ENCODE measurements at places on chromosomes 6 and 20.
A peak's percentile ranks its signal among the peaks of the same experiment; 100 is the strongest.

DNA sequence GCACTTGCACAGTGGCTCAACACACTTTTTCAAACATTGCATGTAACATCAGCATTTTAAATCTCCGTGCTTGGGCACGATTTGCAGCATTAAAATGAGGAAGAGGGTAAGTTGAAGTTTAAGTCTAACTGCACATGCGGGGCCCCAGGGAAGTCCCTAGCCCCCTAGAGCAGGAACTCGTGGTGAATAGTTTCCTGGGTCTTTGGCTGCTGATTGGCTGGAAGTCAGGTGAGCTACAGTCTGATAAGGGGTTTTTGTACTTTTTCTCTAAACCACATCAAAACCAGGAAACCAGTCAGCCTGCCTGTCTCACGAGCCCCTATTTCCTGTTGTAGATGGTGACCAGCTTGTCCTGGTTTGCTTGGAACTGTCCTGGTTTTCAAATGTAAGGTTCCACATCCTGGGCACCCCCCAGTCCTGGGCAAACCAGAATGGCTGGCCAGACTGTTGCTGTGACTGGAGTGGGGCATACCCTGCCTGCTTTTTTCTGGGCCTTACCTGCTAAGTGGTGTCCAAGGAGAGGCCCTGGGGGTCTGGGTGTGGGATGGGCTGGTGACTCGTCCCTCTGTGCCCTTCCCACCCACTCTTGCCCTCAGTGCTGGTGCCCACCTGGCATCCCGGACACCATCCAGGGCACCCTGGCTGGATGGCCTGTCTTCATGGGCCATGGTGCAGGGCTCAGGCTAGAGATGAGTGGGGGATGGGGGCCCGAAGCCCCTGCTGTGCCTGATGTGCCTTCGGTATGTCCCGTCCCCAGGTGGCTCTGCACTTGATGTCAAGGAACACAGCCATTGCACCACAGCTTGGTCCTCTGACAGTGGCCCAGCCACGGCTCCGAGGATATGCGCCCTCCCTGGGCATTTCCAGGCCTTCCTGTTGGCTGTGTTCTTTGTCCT, 31.8 kb downstream of the SUN5 start:
- peak; percentile 97 for DNase-seq

- no peak for DNase-seq
These were observed 4.3 kb downstream of the FAM217A start for GRCh38 chr6:4074478-4075235.

- DNase-seq = no peak
These were observed 67.0 kb upstream of the FOXQ1 start for GRCh38 chr6:1244941-1245340.

- DNase-seq = no peak
These were observed 4.8 kb downstream of the TRIM10 start for GRCh38 chr6:30156262-30156599.

GRCh38 chr6:47407300-47408281, 70.0 kb upstream of the CD2AP start:
- peak; percentile 10 for DNase-seq

- no peak for DNase-seq
These were observed 18.6 kb downstream of the MTG2 start for GRCh38 chr20:62201173-62202082.

DNA sequence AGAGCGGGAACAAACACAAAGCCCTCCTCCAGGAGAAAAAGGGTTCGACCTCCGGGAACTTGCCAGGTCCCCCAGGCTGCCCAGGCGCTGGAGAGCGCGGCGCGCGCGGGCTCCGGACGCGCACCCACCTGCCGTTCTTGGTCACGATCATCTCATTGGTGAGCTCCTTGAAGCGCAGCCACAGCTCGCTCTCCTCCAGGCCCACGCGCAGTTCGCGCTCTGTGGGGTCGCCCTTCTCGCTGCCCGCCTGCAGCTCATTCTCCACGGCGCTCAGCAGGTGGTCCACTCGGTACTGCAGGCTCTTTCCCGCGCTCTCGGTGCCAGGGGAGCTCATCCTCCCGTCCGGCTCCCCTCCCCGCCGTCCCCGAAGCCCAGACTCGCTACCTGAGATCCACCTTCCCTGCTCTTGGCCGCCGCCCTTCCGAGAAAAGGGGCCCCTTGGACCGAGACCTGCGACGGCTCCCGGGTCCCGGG, 356 bp downstream of the TBXT start:
- no peak for DNase-seq

DNA sequence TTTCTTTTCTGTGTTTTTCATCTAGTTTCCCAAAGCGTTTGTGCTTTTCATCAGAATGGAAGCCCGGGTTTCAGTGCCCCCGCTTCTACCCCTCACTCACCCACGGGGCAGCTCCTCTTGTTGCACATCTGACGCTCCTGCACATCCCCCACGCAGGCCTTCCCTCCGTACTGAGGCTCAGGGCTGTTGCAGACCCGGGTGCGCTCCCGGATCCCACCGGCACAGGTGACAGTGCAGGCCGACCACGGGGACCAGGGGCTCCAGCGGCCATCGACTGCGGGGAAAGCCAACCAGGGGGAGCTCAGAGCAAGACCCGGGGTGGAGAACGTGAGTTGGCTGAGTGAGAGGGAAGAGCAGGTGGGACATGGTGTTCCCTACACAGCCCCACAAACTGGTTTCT, 19.0 kb downstream of the THBS2 start:
- no peak for DNase-seq

DNA sequence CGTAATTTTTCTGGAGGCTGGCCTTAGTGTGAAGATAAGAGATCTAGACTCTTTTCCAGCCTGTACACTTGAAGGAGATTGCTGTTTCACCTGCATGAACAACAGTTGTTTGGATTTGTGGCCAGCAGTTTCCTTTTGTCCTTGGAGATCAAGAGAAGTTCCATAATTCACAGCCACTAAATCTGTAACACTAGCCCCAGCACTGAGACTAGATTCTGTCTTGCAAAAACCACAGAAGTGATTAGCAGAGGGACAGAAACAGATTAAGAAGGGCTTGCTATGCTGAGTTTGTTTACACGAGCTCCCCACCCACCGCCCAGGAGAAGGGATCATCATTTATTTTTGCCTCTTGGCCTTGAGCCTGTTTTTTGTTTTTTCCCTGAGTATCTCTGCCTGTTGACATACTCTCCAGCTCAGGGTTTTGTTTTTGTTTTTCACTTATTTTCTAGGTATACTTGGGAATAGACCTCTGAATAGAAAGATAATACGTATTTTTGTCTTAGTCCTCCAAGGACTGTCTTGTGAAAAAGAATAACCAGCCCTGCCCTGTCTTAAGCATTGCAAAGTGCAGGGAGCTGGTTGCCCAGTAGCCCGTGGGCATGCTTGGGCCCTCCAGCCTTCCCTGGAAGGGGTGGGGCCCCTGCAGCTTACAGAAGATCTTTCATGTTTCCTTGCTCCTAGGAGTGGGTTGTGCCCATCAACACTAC, 93.1 kb upstream of the SOX4 start:
- no peak for DNase-seq

DNA sequence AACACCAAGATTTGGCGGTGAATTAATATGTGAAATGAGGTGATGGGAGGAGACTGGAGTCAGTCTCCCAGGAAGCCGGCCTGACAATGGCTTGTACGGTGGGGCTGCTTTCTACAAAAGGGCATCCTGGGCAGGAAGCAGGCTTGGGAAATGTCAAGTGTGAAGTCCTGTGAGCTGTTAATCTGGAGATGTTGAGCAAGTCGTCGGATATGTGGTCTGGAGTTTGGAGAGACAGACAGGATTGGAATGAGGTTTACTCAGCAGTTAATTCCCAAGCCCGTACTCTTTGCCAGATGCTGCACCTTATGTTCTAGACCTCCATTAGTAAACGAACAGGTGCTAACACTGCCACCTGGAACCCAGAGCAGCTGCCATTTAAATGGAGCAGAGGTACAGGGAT, 107.7 kb upstream of the FOXC1 start:
- DNase-seq = no peak

All from common myeloid progenitor, CD34-positive (primary cell).